AG09319 (cell line): ENCODE measurements at places on chromosomes 11 and 22.

DNA sequence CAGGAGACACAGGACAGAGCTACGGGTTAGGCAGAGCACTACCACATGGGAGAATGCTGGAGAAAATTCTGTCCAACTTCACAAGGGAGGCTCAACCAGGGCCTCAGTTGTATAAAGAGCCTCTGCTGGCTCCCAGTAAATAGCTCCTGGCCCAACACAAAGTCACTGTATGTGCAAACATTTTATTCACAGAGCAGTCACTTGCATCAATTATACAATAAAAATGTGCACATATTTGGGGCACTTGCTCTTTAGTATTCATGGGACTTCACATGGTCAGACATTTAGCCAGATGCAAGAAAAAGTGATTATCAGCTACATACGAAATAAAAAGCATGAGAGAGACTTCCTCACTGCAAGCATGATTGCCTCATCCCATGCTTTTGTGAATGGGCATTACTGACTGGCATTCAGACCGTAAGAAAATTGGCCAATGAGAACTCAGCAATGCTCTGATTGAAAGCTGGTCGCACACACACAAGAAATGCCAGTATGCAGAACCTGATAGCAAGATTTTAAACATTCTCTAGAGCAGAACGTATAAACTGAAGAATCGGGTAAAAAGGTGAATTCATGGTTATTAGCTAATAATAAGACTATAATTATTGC, 39.4 kb downstream of the BLID start:
- DNase-seq, result no peak

DNA sequence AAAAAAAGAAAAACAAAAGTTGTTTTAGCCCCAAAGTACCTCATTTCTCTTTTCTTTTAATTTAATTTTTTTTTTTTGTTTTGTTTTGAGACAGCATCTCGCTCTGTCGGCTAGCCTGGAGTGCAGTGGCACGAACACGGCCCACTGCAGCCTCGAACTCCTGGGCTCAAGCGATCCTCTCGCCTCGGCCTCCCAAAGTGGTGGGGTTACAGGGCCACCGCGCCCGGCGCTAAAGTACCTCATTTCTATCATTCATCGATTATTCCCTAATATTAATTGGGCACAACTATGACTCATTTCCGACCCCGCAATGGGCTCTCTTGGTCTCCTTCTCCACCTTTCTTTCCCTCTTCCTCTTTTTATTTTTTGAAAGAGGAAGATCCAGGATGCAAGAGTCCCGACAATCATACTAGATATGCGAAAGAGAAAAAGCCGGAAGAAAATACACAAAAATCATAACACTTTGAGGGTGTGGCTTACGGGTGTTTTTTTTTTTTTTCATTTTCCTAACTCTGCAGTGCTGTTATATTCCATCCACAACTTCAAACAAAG, 475 bp upstream of the AIP start:
- no peak for DNase-seq

DNA sequence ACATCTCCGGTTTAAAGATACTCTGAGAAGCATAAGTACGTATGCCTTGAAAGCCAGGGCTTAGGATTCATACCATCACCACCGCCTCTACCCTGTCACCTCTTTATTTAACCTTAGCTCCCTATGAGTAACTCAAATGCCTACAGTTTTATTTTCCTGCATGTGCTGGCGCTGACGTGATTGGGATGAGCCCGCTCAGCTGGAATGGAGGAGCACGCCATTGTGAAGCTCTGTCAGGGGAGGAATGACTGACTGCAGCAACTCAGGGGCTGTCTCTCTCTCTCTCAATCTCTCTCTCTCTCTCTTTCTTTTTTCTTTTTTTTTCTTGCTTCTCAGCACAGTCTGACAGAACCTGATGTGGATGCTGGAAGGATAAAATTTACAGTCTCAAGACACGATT, 12.4 kb downstream of the CAVIN3 start:
- DNase-seq, result no peak

- no peak for DNase-seq
Observed at GRCh38 chr11:12187399-12187798, 77.0 kb downstream of the MICAL2 start.

DNA sequence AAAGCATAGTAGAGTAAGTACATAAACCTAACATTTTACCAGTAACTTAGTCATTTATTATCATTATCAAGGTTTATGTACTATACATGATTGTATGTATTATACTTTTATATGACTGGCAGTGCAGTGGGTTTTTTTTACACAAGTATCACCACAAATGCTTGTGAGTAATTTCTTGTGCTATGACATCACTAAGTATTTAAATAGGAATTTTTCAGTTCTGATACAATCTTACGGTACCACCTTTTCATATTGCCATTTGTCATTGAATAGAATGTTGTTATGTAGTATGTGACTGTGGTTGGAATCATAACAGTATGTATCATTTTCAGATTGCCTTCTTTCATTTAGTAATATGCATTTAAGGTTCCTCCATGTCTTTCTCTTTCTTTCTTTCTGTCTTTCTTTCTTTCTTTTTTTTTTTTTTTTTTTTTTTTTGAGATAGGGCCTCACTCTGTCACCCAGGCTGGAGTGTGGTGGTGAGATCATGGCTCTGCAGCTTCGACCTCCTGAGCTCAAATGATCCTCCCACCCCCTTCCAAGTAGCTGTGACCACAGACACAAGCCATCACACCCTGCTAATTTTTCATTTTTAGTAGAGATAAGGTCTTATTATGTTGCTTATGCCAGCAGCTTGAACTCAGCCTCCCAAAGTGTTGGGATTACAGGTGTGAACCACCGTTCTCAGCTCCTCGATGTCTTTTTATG, 18.6 kb downstream of the ATM start:
- no peak for DNase-seq

DNA sequence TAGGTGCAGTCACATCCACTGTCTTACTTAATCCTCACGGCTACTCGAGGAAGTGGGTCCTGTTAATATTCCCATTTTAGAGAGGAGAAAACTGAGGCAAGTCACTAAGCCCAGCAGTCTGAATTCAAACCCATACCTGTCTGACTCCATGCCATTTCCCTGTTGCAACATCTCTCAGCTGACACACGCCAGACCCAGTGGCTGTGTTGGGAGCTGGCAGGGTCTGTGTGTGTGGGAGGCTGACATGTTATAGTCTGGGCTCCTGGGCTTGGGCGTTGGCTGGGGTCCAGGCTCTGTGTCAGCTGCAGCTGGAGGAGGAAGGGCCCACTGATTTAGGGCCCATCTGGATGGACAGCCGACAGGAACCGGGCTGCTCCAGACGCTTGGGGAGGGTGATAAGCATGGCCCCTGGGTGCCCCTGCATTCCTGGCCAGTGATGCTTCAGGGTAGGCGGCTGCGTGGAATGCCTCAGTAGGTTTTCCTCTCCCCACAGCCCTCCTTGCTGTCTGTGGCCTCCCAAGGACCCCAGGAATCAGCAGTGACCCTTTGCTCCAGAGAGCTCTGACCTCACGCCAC, 562.5 kb downstream of the MN1 start:
- peak; percentile 87 for DNase-seq

GRCh38 chr11:1303126-1303821, 6.2 kb downstream of the TOLLIP start:
- no peak for DNase-seq

- DNase-seq, result no peak
Observed at GRCh38 chr11:28535677-28536076, 427.5 kb downstream of the METTL15 start.

DNA sequence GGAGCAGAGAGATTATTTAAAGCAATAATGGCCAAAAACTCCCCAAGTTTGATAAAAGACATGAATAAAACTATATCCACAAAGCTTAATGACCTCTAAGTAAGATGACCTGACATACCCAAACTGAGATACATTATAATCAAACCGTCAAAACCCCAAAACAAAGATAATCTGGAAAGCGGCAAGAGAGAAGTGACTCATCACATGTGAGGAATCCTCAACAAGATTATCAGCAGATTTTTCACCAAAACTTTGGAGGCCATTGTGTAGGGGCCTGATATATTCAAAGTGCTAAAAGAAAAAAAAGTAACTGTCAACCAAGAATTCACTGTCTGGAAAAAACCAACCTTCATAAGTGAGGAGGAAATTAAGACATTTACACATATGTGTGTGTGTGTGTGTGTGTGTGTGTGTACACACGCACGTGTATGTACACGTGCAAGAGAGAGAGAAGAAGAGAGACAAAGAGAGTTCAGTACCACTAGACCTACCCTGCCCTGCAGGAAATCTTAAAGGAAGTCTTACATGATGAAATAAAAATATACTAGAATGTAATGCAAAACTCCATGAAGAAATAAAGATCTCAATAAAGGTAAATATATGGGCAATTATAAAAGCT, 752.4 kb downstream of the NELL1 start:
- DNase-seq, result no peak

GRCh38 chr22:46828323-46828900, 66.0 kb downstream of the TBC1D22A start:
- DNase-seq, result no peak

GRCh38 chr11:110434952-110435779, 5.4 kb downstream of the FDX1 start:
- DNase-seq, result no peak
